ENCODE measurements at places on chromosomes 1 and 21.

- no peak for DNase-seq
Measured at GRCh38 chr1:56278061-56278460, 301.3 kb downstream of the PLPP3 start.

GRCh38 chr1:146031476-146031875 lies 9.9 kb upstream of the HJV start:
- DNase-seq: no peak

DNA sequence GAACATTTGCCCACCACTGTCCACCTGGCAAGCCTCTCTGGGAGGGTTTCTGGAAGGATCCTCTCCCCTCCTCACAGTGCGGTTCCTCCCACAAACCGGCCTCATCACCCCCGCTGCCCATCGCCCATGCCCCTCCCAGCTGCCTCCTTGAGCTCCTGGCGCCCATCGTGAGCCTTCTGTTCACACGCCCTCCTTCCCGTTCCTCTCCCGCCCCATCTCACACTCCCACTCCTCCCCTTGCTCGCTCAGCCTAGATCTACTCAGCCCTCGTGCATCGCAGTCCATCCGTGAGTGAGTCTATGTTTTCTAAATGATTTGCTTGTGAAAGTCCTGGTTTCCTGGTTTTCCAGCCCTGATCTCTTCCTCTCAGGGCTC lies 119.1 kb upstream of the C1orf174 start:
- DNase-seq: no peak

- no peak for DNase-seq
Measured at GRCh38 chr21:34330055-34330454, 33.8 kb upstream of the KCNE2 start.

GRCh38 chr21:41246808-41247207 lies 69.8 kb upstream of the FAM3B start:
- DNase-seq: no peak

DNA sequence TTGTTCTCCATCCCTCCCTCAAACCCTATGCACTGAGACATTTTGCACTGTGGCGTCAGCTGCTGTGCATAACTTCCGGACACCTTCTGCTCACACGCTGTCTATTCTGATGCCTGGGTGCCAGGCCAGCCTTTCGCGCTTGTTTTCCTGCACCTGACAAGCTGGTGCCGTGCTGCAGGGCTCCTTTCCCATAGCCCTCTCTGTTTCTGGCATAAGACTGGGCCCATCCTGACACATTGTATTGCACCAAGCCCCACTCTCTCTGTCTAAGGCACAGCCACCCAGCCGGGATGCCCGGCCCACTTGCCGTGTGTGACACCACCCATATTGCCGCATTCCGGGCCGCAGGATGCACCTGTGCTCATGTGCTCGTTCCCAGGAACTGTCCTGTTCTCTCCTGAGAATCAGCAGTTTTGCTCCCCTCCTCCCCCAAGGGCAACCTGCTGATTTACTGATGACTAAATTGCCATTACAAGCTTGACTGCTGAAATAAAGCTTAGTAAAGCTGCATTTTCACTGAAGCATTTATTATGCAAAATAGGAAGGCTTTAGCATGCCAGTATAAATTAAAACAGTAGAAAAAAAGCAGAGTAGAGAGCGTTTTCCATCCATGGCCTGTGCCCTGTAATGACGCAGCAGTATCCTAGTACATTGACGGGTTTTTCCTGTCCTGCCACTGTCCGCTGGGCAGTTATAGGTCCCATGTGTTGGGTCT lies 88.0 kb downstream of the CD247 start:
- no peak for DNase-seq

DNA sequence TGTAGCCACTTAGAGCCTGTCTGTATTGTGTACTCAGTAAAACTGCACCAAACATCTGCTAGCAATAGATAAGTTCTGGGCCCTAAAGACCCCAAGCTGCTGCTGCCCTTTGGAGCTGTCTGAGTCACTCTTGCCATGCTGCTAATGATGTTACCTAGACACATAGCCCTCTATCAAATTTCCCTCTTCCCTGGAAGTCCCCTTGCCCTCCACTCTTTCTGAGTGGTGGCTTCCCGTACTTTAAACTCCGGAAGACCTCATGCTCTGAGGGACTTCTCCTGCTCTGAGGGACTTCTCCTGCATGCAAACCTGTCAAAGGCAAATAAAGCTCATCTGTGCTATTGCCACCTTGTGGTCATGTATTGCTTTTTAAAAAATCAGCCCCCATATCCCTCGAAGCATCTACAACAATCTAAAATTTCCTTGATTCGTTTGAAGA lies 34.0 kb downstream of the FH start:
- no peak for DNase-seq

GRCh38 chr21:15976807-15977206 lies 247.0 kb downstream of the USP25 start:
- DNase-seq: peak; percentile 5

- no peak for DNase-seq
Measured at GRCh38 chr1:64031236-64031635, 172.2 kb upstream of the UBE2U start.

- DNase-seq: no peak
Measured at GRCh38 chr1:37410105-37410504, 64.3 kb upstream of the ZC3H12A start.

DNA sequence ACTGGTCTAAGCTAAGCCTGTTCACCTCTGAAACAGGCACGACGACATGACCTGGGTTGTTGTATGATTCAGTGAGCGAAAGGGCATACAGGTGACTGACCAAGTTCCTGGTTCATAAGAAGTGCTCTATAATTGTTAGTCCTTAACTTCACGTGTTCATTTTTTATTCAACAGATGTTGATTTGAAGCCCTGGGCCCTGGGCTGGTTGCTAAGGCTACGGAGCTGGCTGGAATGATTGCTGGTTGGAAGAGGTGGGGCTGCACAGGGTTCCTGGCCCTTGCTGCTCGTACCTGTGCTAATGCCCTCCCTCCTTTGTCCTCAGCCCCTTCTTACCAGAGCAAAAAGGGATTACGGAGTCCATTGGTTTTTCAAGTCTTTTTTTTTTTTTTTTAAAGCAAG lies 111.3 kb upstream of the CSF3R start:
- no peak for DNase-seq

DNA sequence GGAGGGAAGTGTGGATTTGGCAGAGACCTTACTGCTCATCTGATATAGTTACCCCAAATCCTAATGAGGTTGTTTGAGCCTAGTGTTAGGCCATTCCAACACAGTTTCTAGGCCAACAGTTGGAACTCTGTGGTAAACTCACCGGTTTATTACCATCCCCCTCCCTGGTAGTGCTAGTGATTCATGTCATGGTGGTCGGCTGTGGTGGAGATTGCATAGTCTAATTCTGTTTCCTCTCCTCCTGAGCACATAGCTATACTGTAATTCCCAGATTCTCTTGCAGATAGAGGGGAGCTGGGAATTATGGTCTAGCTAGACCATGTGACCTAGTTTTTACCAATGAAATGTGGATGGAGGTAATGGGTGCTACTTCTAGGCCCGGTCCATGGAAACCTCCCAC lies 123.7 kb upstream of the KIF26B start:
- DNase-seq: no peak

- DNase-seq: no peak
Measured at GRCh38 chr1:159992161-159992560, 38.1 kb upstream of the SLAMF9 start.

- DNase-seq: no peak
Measured at GRCh38 chr1:82625537-82625936, 824.8 kb downstream of the ADGRL2 start.

DNA sequence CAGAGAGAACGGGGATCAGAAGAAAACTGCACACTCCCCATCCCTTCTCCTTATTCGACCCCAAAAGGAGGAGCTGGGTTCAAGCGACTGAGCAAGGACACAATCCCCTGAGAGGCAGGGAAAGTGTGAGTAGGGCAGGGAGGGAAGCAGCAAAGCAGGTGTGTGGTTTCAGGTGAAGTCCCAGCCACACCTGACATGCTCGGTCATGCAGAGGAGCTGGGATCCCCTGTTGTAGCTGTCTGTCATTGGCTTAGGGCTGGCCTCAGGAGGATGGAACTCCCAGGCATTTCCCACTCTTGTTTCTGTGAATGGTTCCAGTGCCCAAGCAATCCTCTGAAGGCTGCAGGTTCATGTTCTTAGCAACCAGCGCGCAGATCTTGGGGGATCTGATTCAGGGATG lies 150.7 kb downstream of the DSCAM start:
- no peak for DNase-seq

GRCh38 chr1:156705321-156705917 lies at the start of gene CRABP2:
CRABP2 (minus strand) TSS chr1:156705583; CDS start chr1:156705446, 137 bp downstream.
- peak; percentile 73 for DNase-seq

DNA sequence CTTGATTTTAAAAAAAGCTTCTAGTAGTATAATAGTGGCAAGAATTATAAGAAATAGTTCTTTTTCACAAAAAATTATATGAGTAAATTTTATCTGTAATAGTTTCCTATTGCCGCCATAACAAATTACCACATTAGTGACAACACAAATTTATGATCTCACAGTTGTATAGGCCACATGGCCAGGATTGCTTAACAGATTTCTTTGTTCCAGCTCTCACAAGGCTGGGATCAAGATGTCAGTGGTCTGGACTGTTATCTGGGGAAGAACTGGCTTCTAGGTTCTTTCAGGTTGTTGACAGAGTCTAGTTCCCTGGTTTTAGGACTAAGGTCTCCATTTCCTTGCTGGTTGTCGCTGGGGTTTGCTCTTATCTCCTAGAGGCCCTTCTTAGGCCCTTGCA lies 236.4 kb downstream of the USP25 start:
- no peak for DNase-seq

GRCh38 chr1:227357171-227357926 lies 39.1 kb upstream of the CDC42BPA start:
- DNase-seq: peak; percentile 3

DNA sequence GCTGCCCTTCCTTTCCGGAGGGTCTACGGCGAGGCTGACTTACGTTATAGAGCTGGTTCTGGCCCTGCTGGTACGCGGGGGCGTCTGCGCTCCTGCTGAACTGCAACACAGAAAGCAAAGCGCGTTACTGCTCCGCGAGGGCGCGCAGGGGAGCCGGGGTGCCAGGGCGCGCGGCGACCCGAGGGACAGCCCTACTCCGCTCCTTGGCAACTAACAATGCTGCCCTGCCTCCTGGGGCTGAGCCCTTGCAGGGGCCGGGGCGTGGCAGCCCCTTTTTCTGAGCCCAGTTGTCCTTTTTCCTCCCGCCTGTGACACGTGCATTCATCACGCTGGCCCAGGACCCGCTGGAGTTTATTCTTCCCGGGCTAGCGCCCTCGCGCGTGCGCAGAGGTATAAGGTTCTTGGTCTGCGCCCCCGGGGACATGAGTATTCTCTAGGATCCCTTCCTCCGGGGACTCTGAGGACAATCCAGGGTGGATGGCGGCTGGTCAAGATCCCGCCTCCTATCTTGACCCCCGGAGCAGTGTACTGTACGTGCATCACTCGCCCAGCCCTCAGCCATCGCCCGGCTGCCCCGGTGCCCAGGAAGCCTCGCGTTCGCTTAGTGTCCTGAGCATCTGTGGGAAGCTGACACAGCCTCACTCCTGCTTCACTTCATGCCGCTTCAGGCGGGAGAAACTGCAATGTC lies 78.9 kb downstream of the CD247 start:
- DNase-seq: peak; percentile 77

- no peak for DNase-seq
Measured at GRCh38 chr1:116451702-116452101, 78.7 kb downstream of the ATP1A1 start.

DNA sequence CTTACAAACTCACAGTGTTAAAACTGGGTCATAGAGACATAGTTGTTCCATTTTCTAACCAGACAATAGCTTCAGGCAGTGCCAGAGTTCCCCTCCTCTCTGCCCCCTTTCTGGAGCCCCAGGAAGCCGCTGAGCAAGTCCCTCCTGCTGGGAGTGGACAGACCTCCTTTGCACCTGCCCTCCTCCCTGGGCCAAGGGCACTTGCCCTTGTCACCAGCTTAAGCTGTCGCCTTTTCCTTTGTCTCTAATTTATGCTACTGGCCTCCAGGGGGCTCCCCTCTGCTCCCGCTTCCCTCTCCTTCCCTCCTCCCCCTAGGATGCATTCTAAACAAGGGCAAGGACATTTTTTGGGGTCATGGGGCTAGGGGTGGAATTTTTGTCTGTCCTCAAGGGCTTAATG lies 182.4 kb downstream of the MIS18A start:
- DNase-seq: peak; percentile 25

GRCh38 chr1:87474098-87474497 lies 145.4 kb downstream of the LMO4 start:
- no peak for DNase-seq

DNA sequence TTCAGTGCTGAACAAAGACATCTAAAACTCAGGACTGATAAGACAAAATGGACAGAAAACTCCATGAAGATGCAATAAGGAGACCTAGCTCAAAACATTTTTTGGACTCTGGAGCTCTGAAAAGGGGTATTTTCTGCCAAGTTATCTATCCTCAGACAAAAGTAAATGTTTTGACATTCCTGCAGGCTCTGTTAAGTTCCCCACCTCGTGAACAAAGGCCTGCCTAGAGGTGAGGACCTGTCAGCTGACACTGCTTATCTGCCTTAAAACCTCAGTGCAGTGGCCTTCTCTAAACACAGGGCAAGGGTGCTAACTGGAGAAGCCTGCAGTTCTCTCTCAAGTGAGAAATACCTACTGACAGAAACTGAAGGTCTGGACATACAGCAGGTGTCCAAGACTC lies 41.1 kb downstream of the COLGALT2 start:
- no peak for DNase-seq

GRCh38 chr1:36752431-36752830 lies 269.7 kb upstream of the CSF3R start:
- DNase-seq: no peak

Measured in nephron progenitor cell (in vitro differentiated cells).